ENCODE measurements at places on chromosomes 3 and 15.

GRCh38 chr15:45869034-45869668, 234.3 kb downstream of the SQOR start:
- no peak for DNase-seq

DNA sequence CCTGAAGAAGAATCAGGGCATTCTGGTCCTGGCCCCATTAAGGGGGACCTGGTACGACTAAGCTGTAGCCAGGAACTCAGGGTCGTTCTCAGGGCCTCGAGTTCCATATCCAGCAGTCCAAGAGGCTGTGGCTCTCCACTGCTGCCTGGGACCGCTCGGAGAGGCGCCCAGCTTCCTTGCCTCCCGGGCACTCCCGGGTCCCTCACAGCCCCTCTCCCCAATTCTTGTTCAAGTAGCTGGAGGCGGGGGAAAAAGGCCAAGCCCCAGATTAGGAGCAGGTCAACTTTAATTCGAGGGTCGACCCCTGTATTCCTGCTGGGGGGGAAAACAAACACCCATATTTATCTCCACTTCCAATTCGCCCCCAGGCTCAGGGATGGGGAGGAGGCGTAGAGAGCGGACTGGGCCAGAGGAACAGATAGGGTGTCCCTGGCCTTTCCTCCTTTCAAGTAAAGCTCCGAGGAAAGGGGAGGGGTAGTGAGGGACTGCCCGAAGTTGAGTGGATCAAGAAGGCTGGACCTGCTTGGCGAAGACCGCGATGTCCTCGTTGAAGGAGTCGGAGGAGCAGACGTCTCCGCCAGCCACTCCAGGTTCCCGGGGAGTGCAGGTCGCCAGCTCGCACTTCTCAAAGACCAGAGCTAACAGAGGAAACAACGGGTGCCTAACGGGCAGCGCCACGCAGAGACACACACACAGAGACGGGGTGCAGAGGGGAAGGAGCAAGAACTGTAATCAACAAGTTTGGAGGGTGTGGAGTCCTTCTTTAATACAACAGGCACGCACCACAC, 4.4 kb downstream of the MEIS2 start:
- no peak for DNase-seq

- no peak for DNase-seq
Measured at GRCh38 chr15:57527382-57528091, 64.2 kb upstream of the MYZAP start.

GRCh38 chr3:24197809-24198208, 252.7 kb downstream of the NR1D2 start:
- no peak for DNase-seq

- DNase-seq = no peak
Measured at GRCh38 chr3:128950223-128950938, 43.5 kb downstream of the CFAP92 start.

- DNase-seq = no peak
Measured at GRCh38 chr3:141379250-141379966, 11.1 kb downstream of the ZBTB38 start.

- no peak for DNase-seq
Measured at GRCh38 chr3:156803952-156804741, 22.0 kb upstream of the LEKR1 start.

DNA sequence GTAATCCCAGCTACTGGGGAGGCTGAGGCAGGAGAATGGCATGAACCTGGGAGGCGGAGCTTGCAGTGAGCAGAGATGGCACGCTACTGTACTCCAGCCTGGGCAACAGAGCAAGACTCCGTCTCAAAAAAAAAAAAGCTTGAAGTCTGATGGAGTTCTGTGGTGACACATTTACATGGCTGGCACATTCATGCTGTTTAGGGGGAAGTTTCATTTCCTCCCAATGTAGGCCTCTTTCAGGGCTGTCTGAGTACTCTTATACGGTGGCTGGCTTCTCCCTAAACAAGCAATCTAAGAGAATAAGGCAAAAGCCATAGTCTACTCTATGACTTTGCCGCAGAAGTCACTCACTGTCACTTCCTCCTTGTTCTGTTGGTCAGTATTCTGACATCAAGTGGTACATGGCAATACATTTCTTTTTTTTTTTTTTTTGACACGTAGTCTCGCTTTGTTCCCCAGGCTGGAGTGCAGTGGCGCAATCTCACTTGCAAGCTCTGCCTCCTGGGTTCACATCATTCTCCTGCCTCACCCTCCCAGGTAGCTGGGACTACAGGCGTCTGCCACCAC, 41.2 kb downstream of the OIP5 start:
- DNase-seq = no peak

GRCh38 chr3:52786330-52787215, 8.0 kb upstream of the ITIH3 start:
- DNase-seq = no peak

- DNase-seq = no peak
Measured at GRCh38 chr15:66766282-66767230, 64.5 kb downstream of the SMAD6 start.

- DNase-seq = no peak
Measured at GRCh38 chr15:66982816-66983215, 82.6 kb upstream of the SMAD3 start.

GRCh38 chr3:77242371-77242770, 202.5 kb downstream of the ROBO2 start:
- no peak for DNase-seq

- DNase-seq = no peak
Measured at GRCh38 chr3:181558870-181559269, 152.9 kb upstream of the SOX2 start.

GRCh38 chr3:52373676-52374075, 57.6 kb downstream of the DNAH1 start:
- DNase-seq = no peak

- no peak for DNase-seq
Measured at GRCh38 chr3:14767245-14768051, 51.3 kb upstream of the FGD5 start.

GRCh38 chr15:90558171-90558573, 28.4 kb downstream of the CRTC3 start:
- no peak for DNase-seq

- no peak for DNase-seq
Measured at GRCh38 chr3:58434990-58435389, 1.4 kb upstream of the PDHB start.

DNA sequence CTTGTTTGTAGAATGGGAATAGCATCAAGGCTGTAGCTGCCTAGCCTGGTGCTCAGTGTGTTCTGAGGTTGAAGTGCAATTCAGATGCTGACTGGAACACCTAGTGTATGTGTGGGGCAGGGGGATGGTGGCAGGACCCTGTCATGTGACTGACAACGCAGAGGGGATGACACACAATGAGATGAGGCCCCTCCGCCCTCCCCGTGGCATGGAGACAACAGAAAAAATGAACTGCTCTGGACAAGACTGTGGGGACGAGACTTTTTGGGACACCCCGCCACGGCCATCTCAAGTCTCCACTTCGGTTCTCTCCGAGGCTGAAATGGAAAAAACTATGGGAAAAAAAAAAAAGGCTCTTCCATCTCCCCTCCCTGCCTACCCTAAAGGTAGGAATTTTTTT, 10.4 kb upstream of the SEC13 start:
- no peak for DNase-seq
